AG04449 (cell line): ENCODE measurements at places on chromosomes 4 and X.

DNA sequence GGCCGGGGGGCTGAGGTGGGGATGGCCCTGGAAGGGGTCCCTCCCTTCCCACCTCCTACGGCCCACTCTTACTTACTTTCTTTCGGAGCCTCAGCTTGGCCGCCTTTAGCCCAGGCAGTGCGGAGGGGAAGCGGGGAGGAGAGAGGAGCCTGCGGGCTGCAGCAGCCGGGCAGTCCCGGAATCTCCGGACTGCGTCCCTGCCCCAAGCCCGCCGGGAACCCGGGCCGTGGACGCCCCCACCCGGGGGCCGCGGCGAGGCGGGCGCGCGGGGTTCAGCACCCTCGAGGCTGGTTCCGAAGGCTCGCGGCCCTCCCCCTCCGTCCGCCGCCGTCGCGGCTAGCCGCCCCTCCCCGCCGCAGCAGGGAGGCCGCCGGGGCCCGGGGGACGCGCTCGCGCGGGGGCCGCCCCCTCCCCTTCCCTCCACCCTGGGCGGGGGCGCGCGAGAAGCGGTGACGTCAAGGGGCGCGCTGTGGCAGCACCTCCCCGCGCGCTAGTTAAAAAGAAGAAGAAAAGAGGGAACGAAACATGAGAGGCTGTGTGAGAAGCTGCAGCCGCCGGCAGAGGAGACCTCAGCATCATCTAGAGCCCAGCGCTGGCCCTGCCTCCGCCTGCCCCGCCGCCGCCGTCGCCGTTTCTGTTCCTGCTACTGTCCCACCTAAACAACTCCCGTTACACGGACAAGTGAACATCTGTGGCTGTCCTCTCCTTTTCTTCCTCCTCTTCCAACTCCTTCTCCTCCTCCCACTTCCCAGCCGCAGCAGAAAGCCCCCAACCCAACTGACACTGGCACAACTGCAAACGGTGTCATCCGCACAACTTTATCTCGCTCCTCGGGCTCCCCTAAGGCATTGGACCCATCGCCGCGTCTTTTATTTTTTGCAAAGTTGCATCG, at the start of gene HHIP:
Gene HHIP (plus strand): TSS at position 526 of the 892 bp plus-strand sequence. CDS start 520 bp downstream, outside the sequence.
- DNase-seq = no peak

DNA sequence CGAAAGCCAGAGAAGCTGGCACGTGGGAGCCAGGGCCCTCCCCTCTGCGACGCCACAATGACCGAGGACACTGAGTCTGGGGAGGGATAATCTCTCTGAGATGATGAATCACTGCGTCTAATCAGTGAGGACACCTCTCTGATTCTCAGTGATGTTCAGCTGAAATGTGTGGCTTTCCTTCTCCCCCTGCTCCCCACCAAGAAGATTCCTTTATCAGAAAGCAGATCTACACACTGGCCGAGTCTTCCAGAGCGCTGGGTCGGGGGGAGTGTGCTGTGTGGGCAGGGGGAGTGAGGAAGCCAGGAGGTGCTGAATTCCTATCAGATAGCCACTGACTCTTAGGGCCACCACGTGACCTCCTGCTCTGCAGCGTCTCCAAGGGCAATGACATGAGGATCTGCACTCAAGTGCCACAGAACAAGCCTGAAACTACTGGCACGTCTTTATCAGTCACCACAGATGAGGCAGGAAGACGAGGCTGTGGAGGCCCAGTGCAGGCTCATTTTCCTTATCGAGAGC, 89.2 kb downstream of the GATB start:
- no peak for DNase-seq

DNA sequence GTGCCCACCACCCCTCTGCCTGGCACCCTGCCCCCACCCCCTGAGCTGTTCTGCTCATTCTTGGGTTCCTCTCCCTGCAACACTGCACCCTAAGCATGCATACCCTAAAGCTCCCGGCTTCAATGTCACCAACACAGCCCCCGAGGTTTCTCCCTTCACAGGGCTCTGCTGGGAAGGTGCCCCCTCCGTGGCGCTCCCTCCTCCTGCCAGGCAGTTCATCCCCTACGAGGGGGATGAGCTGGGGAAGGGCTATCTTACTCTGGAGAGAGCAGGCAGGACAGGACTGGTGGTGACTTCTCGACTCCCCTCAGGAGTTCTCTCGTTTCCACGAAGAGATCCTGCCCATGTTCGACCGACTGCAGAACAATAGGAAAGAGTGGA, 6.5 kb downstream of the ATP5ME start:
- DNase-seq = no peak

GRCh38 chrX:38205039-38205438, 15.6 kb downstream of the SRPX start:
- DNase-seq = no peak

GRCh38 chr4:184807256-184807655, 18.5 kb downstream of the ACSL1 start:
- DNase-seq = no peak

DNA sequence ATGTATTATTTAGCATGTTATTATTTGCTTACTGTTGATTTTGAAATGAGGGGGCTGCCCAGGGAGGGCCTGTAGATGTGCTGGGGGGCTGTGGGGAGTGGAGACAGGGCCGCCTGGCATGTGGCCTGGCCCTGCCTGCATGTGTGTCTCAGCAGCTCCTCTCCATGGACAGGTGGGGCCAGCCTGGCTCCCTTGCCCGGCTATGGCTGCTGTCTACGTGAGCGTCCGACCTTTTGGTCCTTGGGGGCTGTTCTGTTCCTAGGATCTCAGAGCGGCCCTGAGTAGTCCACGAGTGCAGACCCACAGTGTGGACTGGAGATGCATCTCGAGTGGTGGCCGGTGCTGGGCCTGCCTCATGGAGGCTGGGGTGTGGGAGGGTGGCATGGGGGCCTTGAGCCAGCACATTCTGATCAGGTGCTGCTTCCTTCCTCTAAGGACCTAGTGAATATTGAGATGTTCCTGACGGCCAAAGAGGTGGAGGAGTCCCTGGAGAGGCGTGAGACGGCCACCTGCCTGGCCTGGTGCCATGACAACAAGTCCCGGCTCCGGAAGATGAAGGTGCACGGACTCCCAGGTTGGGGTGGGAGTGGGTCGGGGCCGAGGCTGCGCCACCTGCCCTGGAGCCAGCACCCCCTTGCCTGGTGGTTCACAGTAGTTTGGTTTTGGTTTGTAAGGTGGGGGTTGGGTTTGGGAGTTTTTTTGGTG, 24.9 kb upstream of the UVSSA start:
- no peak for DNase-seq

DNA sequence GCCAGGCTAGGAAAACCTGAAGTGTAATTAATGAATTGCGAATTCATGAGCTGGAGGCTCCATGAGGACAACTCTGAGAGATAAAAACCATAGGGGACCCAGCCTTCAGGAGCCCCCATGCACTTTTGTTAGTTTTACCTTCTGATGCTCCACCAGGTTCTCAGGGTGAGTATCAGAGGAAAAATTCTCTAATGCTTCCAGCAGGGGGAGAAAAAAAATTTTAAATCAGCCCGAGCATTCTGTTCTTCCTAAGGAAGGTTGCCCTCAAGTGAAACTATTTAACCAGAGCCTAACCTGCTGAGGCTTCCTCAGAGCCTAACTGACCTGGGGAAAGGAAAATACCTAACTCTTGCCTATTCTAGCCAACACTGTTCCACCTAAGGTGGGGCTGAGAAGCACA, 552.6 kb downstream of the PPARGC1A start:
- no peak for DNase-seq

DNA sequence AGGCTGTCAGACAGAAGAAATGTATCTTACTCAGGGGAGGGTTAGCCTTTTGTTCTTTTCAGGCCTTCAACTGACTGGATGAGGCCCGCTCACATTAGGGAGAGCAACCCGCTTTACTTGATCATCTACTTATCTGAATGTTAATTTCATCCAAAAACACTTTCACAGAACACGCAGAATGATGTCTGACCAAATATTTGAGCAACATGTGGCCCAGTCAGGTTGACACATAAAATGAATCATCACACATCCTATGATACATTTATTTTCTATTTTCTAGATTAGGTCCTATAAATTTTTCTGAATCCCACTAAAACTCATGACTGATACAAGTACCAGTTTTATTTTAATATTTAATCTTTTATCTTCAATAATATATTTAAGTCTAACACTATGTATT, 260.3 kb downstream of the IL15 start:
- no peak for DNase-seq

GRCh38 chr4:1928356-1929239, 57.4 kb downstream of the NSD2 start:
- DNase-seq = no peak

- DNase-seq = no peak
These were observed 136.1 kb downstream of the CEP135 start for GRCh38 chr4:56084851-56085250.

- no peak for DNase-seq
These were observed 95.1 kb downstream of the IL15 start for GRCh38 chr4:141731481-141731880.

DNA sequence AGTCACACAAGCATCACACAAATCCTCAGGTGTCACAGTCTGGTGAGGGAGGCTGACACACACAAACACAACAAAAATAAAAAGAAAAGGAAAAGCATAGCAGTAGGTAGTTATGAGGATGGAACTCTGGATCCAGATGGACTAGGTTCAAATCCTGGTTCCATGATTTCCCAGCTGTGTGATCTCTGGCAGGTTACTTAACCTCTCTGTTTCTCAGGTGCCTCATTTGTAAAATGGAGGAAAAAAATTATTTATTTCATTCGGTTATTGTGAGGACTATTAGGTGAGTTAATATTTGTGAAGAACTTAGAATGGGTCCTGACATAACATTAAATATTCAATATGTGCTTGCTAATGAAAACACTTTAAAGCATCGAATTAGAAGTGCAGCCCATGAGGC, 19.8 kb downstream of the GAGE1 start:
- DNase-seq = no peak
